ENCODE measurements at places on chromosomes 5 and 9.

- DNase-seq: no peak
These were observed 73.5 kb upstream of the ALDH1A1 start for GRCh38 chr9:73026375-73026774.

DNA sequence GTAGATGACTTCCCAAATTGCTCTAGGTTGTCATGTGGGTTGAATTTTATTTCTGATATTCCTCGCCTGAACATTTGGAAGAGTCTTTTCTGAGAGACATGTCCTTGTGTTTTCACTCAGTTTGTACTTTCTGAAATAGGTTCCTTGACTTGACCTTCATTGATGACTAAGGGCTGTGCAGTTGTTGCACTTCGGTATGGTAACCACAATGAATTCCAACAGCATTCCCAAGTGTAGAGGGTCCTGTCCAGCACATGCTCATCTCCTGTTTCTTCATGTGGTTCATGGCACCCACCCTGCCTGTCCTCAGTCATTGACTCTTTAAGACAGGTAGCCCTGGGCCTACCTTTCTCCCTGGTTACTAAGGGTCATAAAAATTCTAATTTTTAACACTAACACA is 527.8 kb downstream of the MTRR start:
- DNase-seq: no peak

DNA sequence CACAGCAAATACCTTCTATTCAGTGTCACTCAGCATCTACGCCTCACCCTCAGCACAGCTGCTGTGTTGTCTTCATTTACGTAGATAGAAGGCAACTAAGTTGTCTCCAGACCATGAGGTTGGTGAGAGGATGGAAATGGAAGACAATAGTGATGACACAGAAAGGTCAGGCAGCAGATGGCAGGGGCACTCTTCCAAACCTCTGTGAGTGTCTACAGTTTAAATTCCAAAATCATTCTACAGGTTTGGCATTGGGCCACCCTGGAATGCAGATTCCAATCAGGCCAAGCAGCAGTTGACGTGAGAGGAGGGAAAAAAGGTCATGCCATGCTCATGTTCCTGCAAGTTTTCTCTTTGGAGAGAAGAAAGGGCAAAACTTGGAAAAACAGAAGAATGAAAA is 68.7 kb upstream of the ADAMTSL1 start:
- no peak for DNase-seq

GRCh38 chr5:115843444-115844130 is 1.9 kb downstream of the AP3S1 start:
- DNase-seq: peak; percentile 11

GRCh38 chr5:30878746-30879145 is 314.7 kb upstream of the CDH6 start:
- no peak for DNase-seq

DNA sequence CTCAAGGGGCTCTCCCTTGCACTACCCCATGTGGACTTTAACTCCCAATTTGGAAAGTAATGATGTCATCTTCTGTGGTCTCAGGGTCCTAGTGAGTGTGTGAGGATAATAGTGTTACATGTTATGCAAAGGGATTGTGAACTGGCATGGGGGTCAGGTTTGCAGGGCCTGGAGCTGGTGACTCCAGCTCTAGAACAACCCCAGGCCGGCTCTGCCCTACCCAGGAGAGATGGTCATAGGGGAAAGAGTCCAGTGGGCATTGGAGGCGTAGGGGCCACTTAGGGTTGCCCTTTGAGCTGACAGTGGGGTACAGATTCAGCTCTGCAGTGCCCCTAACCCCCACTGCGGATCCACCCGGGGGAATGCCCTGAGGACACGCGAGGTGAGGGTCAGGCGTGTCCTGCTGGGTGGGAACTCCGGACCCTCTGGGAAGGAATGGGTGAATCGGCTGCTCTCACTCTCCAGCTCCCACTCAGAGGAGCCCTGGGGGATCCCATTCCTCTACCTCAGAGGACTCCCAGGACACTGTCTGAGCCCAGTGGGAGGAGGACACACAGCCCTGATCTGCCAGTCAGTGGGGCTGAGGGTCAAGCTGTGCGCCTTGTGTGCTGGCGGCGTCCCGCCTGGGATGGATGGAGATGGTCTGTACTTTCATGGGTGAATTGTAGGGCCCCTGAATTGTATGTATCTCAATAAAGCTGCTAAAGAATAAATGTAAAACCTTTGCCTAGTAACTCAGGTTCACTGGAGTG is 2.5 kb upstream of the NKD2 start:
- DNase-seq: no peak

GRCh38 chr9:122370869-122371755 is at the start of gene PTGS1:
PTGS1 (plus strand) TSS chr9:122371024; CDS start chr9:122371085, 61 bp downstream.
- peak; percentile 81 for DNase-seq

DNA sequence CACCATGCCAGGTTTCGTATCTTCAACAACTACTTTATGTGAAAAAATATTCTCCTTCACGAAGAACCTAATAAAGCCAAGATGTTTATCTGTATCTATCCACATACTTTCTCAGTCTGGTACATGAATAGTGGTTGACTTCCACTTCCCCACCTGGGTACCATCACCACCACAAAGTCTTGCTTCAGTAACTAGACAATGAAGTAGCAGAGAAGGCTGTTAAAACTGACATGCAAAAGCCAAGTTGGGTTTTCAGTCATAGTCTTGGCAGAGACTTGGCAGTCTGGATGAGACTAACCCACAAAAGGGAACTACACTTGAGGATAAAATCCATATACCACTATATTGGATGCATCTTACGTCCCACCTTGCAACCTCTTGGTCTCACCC is 5.0 kb downstream of the P4HA2 start:
- no peak for DNase-seq

- DNase-seq: no peak
These were observed 48.5 kb upstream of the MSX2 start for GRCh38 chr5:174675916-174676315.

- no peak for DNase-seq
These were observed 242.6 kb downstream of the DRD1 start for GRCh38 chr5:175201393-175201792.

DNA sequence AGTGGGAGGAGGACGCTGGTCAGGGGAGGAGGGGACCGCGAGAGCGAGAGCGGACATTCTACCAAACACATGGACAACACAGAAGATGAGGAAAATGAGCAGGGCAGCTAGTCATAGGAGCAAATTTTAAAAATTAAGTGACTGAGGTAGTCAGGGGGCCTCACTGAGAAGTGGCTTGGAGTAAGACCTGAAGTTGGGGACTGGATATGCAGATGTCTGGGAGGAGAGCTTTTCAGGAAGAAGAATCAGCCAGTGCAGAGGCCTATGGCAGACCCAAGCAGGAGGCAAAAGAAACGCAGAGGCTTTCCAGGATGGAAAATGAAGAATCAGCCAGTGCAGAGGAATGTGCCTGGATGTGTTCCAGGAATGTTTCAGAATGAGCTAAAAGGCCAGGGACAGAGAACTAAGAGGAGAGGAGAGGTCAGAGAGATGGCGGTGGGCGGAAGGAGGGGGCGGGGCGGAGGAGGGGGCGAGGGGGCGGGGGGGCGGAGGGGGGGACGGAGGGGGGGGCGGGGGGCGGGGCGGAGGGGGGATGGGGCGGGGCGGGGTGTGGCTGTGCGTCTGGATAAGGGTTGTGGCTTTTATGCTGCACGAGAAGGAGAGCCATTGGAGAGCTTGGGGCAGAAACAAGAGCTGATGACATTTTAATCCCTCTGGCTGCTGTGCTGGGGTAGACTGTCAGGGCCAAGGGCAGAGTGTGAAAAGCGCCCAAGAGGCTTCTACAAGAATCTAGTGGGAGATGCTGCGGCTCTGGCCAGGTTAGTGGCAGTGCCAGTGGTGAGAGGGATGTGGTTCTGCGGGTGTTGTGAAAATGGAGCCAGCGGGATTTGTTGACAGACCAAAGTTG is 129.6 kb downstream of the KCNIP1 start:
- DNase-seq: peak; percentile 27

DNA sequence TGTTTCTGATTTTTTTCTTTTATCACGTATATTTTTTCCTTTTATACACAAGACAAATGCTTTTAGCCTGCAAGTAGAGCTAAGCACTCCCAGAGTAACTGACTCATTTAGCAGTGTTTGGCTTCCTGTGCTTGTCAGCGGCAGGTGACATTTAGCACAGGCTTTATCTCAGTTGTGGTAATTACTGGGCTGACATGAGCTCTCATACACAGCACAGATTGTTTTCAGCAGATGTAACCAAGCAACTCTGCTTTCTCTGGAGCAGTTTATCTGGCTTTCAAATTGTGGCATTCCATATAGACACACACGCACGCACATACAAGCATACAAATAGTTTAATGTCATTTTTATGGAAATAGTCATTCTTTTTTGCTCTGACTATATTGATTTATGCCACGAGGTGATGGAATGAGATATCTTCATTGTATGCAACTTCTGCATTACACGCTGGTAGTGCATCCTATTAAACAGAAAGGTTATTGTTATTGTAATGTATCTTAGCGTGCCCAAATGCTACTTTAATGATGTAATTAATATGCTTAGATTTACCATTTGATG is 379.0 kb upstream of the GRAMD2B start:
- DNase-seq: no peak

DNA sequence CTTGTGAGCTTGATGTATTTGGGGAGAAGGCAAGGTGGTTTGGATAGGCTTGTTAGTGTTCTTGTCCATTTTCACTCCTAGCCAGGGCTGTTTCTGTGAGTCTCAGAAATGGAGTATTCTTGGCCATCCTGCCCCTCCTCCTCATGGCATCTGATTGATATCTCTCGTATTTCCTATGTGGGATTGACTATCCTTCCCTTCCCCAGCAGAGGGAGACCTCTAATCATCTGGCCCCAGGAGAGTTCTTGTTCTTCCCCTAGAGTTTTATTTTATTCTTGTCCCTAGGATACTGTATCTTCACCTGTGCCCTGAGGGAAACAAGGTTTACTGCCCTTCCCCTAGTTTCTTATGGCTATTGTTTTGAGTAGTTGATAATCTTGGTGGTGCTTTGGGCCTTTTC is 114.4 kb downstream of the VPS13A start:
- DNase-seq: peak; percentile 25

DNA sequence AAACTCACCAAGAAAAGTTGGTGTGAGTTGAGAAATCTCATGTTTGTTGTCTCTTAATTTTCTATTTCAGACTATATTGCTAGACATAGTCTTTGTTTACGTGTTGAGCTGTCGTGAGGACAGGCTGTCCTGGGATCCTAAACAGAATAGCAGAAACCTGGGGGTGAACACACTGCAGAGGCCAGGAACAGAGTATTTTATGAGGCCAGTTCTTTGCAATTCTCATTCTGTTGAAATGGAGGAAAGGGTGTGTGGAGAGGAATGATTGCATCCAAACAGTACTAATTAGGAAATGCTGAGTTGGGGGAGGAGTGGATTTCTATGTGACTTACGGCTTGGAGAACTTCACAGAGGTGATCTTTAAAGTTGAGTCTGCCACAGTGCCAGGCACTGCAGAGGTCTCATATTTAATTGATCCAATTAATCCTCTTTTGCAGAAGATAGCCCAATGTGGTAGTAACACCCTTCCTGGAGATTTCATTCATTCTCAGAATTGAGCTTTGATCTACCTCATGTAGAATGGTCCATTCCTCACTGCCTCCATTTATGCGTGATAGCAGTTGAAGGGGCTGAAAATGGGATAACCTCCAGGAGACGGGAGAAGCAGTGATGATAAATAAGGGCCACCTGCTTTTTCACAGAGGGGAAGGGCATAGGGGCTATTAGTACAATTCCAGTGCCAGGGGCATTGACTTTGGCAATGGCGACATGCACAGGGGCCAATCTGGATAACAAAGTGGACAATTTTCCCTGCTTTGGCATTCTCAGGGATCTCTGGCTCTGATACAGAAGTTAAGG is 84.7 kb upstream of the TNFAIP8 start:
- peak; percentile 81 for DNase-seq

- DNase-seq: no peak
These were observed 71.7 kb downstream of the ANKRD55 start for GRCh38 chr5:56161439-56161823.

DNA sequence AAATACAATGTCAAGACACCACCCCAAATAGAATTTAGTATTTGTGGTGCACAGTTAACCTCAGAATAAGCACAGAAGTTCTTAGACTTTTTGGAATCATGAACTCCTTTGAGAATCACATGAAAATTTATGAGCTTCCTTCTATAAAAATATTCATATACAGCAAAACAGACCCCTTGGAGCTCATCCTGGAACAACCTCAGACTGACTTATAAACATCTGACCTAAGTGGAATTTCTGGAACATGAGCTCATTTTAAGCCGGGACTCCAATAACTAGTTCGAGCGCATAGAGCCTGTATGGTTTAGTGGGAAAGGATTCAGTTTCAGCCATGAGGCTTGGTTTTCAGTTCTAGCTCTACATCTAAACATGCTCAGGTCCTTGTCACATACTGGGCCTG is 192.3 kb downstream of the DEPDC1B start:
- DNase-seq: no peak

GRCh38 chr5:36772276-36773140 is 104.1 kb upstream of the NIPBL start:
- DNase-seq: peak; percentile 33
